Lung (tissue), 17 donors: ENCODE measurements at places on chromosomes 2 and 18.

GRCh38 chr2:111030260-111030891 lies 90.3 kb upstream of the BCL2L11 start:
- DNase-seq, result no peak

GRCh38 chr2:19752500-19752899 lies 149.3 kb downstream of the TTC32 start:
- no peak for DNase-seq

DNA sequence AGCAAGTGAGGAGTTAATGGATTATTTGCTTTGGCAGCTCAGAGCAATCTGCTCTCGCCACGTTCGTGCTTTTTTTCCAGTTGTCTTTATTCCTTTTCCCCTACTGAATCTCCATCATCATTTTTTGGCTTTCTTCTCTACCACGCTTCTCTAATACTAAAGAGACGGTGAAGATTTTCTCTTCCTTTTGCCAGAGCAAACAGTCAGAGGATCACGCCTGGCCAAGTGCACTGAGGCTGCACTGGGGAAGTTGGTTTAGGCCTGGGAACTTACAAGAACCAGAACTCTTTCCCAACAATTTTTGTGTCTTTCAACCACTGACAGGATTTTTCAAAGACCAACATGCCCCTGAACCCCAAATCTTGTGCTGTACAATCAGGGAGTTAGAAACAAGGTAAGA lies 172.3 kb downstream of the PID1 start:
- no peak for DNase-seq

- DNase-seq, result no peak
Observed at GRCh38 chr2:98556344-98557033, 51.8 kb downstream of the COA5 start.

- DNase-seq, result no peak
Observed at GRCh38 chr2:149894760-149895159, 307.2 kb upstream of the MMADHC start.

GRCh38 chr2:197309691-197310231 lies 819 bp downstream of the ANKRD44 start:
- DNase-seq, result peak; percentile 61

DNA sequence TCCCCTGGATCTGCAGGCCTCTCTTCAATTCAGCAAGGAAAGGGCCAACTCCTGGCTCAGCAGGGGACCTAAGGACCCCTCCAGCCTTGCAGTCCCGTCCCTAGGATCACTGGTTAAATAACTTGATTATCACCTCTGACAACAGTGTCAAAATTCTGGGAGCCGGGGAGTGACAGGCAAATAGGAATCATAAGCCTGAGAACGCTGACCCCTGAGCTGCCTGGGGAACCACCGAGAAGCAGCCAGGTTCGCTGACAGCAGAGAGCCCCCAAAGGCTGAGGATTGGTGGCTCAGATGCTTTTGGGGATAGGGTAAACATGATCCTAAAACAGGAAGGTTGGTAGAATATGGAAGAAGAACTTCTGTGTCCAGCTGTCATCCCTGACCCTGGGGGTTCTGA lies 17.5 kb upstream of the TNS1 start:
- DNase-seq, result no peak

DNA sequence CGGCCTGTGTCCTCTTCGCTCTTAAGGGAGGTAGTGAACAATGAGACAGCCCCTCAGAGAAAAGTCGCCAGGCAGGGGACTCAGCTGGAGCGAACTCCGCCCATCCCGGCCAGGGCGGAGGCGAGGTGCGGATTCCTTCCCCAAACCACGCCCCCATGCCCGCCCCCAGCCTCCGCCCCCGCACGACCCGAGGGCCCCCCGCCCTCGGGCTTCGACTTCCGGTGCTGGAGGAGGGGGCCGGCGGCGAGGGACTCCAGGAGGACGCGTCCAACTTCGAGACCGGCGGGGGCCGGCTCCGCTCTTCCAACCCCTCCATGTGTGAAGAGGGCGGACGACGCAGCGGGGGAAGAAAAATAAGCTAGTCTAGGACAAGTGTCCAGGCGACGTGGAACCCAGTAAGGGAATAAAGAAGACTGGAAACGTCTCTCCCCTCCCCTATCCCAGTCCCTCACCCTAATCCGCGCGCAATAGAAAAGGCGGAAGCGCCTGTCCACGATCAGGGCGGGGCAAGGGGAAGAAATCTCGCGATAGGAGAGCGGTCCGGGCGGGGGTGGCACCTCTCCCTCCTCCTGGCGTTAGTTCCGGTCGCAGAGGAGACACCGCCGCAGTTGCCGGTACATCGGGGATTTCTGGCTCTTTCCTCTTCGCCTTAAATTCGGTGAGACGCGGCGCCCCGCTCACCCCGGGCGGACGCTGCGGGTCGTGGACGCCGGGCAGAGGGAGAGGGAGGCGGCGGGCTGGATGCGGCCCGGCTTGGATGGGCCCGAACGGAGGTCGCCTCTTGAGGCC lies at the start of gene BZW1:
BZW1 (plus strand) TSS at position 578 of the 789 bp plus-strand sequence. CDS start 1,308 bp downstream, outside the sequence.
- peak; percentile 99 for DNase-seq

- DNase-seq, result peak; percentile 71
Observed at GRCh38 chr2:6442252-6442985, 423.3 kb downstream of the CMPK2 start.

- DNase-seq, result peak; percentile 39
Observed at GRCh38 chr2:43228756-43229659, 2.6 kb upstream of the ZFP36L2 start.

- DNase-seq, result no peak
Observed at GRCh38 chr2:8885449-8886201, 48.2 kb upstream of the KIDINS220 start.

DNA sequence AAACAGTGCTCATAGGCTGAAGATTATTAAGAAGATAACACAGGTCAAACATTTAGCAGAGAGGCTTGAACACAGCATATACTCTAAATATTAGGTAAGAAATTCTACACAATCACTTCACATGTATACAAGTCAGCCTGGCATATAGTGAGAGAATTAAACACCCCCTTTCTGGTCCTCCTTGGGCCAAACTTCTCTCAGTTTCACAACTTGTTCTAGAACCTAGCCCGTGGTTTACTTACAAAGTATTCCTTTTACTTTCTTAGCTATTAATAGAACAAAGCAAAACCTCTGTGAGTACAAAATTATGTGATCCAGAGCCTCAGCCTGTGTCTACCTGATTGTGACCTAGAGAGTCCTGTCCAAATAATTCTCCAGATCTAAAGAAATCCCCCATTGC lies 562.8 kb downstream of the TNS1 start:
- no peak for DNase-seq

GRCh38 chr2:25557179-25558036 lies 116.0 kb downstream of the DTNB start:
- DNase-seq, result no peak

- DNase-seq, result no peak
Observed at GRCh38 chr2:25545899-25546298, 127.5 kb downstream of the DTNB start.

DNA sequence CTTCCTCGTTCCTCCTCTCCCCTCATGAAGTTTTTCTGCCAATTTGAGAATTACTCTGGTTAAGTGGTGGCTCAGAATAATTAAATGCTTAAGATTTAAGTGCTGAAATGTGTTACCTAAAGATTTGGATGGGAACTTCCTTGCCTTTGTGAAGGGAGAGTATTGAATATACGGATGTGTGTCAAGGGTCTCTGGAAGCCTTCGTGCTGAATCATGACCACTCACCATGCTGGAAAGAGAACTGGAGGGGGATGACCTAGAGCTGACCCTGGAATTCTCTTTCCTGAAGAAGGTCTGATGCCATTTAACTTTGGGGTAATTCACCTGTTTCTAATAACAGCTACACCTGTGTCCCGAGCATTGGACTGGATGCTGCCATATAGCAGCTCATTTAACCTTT lies 2.2 kb downstream of the MOCOS start:
- DNase-seq, result no peak

- DNase-seq, result no peak
Observed at GRCh38 chr2:137523931-137524330, 440.3 kb upstream of the HNMT start.

GRCh38 chr2:17672583-17673317 lies 80.9 kb downstream of the SMC6 start:
- DNase-seq, result no peak

DNA sequence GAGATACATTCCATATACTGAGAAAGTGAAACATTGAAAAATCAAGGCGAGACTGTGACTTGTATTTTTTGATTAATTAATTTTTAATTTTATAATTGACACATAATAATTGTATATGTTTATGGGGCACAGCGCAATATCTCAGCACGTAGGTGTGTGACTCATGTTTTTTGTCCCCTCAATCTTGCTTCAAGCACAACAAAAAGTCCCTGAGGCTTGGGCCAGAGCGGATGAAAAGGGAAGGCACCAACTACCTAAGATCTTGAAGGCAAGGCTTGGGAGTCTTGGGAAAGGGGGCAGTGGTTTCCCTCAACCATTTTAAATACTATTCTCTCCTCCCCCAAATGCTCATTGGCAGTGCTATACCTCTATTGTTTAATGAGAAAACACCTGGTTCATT lies 9.9 kb downstream of the SGPP2 start:
- no peak for DNase-seq

- DNase-seq, result no peak
Observed at GRCh38 chr2:147351784-147352183, 493.0 kb upstream of the ACVR2A start.

GRCh38 chr2:26860211-26860850 lies 12.4 kb downstream of the DPYSL5 start:
- no peak for DNase-seq

- peak; percentile 80 for DNase-seq
Observed at GRCh38 chr2:96138179-96139145, at the start of gene ASTL. ASTL (minus strand) TSS chr2:96138502; CDS start chr2:96138436, 66 bp downstream.

DNA sequence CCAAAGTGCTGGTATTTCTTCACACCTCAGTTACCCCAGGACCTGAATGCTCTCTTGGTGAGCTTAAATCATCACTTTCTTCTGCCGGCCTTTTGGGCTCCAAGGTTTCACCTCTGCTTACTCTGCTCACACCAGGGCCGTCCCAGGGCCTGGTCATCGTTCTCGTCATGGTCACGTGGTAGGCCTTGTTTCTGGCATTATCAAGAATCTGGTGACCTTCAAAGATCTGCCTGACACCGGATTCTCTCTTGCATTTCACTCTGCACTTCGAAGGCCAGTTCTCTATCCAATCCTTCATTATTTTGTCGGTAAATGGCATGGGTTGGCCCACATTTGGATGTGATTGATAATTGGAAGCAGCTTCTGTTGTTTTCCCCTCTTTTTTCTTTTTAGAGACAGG lies 80.5 kb downstream of the HRH4 start:
- no peak for DNase-seq

- DNase-seq, result peak; percentile 88
Observed at GRCh38 chr18:59249199-59249774, 24.0 kb downstream of the RAX start.

DNA sequence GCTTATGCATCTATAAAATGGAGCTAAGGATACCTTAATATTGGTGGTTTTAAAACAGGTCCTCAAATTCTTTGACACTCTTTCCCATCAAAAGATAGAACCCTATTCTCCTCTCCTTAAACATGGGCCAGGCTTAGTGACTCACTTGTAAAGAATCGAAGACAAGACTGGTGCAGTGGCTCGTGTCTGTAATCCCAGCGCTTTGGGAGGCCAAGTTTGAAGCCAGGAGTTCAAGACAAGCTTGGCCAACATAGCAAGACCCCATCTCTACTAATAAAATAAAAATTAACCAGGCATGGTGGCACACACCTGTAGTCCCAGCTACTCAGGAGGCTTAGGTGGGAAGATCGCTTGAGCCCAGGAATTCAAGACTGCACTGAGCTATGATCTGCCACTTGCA lies 44.5 kb downstream of the CYBRD1 start:
- DNase-seq, result no peak

GRCh38 chr2:62765619-62766376 lies 60.3 kb downstream of the EHBP1 start:
- DNase-seq, result no peak

GRCh38 chr2:241734467-241735208 lies at the start of gene D2HGDH:
D2HGDH (plus strand) TSS chr2:241734630; CDS start chr2:241735225, 595 bp downstream.
- DNase-seq, result peak; percentile 91

DNA sequence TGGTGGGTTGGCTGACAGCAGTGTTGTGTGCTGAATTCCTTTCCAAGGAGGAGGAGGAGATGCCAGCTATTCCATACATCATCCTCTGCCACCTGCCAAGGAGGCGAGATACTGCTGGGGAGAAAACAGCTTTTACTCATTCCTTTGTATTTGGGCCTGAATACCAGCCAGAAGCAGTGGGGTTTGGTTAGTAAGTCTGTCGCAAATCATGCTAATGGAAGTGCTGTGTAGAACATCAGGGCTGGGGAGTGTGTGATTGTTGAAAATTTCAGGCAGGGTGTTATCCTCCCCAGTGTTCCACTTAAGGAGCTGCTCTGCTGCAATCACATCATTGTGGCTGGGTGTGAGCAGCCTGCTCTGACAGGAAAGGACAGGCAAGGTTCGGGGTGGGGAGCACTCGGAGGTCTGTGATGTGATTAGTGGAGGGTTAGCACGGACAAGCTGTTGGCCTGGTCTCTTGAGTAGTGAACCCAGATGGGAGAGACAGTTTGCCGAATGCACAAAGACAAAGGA lies 128.2 kb upstream of the DLX2 start:
- DNase-seq, result no peak

- DNase-seq, result no peak
Observed at GRCh38 chr18:49625021-49625691, 63.3 kb downstream of the LIPG start.

GRCh38 chr2:23249348-23249747 lies 135.6 kb upstream of the KLHL29 start:
- DNase-seq, result no peak

GRCh38 chr2:55530539-55531081 lies 11.1 kb downstream of the CFAP36 start:
- DNase-seq, result no peak

GRCh38 chr2:37342591-37343220 lies 1.7 kb upstream of the QPCT start:
- DNase-seq, result peak; percentile 28

GRCh38 chr2:9971105-9971818 lies 19.8 kb downstream of the GRHL1 start:
- no peak for DNase-seq

DNA sequence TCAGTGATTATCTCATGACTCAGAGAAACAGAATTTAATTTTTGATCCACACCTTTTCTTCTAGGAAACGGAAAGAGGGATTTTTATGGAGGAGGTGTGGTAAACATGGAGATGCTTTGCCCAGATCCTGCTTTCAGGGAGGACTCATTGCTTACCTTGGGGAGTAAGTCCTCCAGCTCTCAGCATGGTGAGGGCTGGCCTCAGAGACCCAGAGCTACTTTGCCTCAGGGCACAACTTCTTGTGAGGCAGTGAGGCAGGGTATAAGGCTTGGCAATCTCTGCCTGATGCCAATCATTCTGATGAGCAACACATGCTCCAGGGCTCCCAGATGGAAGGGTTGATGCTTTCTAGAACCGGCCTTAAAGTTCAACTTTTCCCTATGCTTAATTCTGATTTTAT lies 189.9 kb upstream of the DCC start:
- DNase-seq, result no peak
